ENCODE measurements at places on chromosomes 6 and 20.

DNA sequence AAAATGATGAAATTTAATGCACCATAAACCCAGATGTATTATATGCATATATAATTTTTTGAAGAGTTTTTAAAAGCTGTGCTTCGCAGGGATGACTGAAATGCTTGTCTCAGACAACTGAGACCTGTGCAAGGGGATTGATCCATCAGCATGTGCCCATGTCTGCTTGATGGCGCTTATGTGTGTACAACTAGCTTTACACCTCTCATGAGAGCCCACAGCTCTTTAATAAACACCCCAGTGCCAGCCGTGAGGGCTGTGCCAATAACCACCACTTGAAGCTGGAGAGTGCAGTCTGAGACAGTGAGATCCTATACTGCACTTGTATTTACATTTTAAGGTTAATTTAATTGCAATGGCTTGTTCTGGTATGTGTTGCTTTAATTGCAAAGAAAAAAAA is 225.5 kb downstream of the BCKDHB start:
- no peak for DNase-seq

DNA sequence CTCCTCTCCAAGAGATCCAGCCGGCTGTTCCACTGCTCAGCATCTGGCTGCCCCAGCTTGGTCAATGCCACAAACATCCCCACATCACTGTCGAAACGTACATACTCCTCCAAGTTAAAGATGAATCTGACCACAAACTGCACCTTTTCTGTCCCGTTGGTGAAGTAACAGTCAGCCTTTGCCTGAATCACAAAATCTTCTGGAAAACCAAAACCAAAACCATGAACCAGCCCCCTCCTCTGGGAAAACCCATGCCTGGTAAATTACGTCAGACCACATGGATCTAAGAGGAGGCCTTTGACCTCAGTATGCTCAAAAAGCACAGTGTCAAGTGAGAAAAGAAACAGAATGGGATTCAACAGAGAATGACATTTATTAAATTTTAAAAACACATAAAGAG is 1.7 kb downstream of the HLA-DOB start:
- DNase-seq, result peak; percentile 28

DNA sequence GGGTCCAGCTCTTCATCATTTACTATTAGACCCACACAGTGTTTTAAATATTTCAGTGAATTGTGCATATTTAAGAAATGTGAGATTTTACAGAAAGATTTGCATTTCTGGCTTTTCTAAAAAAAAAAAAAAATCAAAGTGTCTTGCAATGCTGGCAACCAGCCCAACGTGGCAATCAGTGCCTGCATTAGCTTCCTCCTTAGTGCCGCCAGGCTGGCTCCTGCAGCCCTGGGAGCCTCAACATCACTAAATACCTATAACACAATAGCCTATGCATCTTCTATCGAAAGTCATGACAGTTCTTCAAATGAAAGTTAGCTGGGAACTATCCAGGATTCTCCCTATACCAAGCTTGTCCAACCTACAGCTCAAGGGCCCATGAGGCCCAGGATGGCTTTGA is 9.4 kb upstream of the CD93 start:
- no peak for DNase-seq

DNA sequence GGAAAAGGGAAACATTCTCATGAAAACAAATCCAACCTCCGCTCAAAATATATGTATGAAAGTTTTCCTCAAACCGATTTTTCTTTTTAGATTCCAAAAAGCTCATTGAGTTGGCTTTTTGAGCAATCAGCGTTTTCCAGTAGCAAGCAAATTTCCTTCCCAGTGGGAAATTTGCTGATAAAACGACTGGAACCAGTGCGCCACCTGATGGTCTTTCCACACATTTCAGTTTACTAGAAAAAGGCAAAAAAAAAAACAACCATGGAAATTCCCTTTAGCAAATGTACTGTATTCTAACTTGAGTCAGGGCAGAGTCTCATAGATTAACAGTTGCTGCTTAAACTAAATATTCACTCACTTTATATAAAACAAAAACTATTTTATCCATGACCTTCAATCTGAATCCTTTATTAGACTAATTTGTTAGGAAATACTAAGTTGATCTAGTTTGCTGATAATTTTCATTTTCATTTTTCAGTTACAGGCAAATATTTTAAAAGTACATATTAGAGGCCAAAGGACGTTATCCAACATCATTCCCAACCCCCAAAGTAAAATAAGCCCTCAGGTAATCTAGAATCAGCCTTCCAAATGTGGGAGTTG is 271.5 kb downstream of the FOXA2 start:
- peak; percentile 61 for DNase-seq

GRCh38 chr20:35939264-35939663 is 15.0 kb downstream of the SCAND1 start:
- DNase-seq, result no peak

GRCh38 chr6:34143884-34144580 is 1.9 kb downstream of the GRM4 start:
- DNase-seq, result no peak

All from fibroblast of the aortic adventitia (primary cell).